ENCODE measurements at places on chromosomes 3 and 15.
A peak's percentile ranks its signal among the peaks of the same experiment; 100 is the strongest.

DNA sequence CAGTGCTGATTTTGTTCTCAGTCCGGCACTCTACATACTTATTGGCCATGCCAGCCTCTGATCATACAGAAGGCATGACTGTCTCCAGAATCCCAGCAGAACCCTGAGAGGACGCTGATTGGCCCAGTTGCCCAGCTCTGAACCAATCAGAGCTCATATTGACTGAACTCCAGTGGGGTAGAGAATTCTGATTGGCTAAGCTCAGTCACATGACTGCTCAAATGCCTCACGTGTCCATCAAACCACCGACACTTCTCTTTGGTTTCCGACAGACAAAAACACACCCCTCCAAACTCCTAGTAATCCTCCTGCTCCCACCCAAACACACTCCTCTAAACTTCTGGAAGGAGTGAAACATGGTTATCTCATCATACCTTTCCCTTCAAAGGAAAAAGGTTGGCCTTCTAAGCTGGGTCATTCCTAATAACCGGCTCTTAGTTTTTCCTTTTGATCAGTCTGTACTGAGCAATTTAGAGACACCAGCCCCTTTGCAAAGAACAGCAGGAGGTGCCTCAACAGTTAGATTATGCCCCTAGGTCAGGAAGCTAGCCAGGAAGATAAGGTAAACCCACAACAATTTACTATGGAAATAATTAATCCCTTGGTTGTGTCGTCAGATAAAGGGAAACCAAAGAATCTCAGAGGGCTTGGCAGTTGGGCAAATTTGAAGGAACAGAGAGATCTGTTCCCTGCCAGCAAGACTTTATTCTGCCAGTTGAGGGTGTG is 187.8 kb downstream of the TLE3 start:
- no peak for DNase-seq

- no peak for DNase-seq
Measured at GRCh38 chr3:39941931-39942330, 132.5 kb downstream of the MYRIP start.

GRCh38 chr15:95324656-95325055 is 1005.8 kb upstream of the NR2F2 start:
- DNase-seq, result no peak

GRCh38 chr15:40873694-40874561 is at the start of gene RHOV:
RHOV (minus strand) TSS chr15:40874234; CDS start chr15:40874139, 95 bp downstream.
- DNase-seq, result peak; percentile 44

GRCh38 chr3:173096140-173096539 is 44.9 kb downstream of the SPATA16 start:
- DNase-seq, result no peak

- DNase-seq, result no peak
Measured at GRCh38 chr15:68370768-68371151, 61.2 kb downstream of the ITGA11 start.

DNA sequence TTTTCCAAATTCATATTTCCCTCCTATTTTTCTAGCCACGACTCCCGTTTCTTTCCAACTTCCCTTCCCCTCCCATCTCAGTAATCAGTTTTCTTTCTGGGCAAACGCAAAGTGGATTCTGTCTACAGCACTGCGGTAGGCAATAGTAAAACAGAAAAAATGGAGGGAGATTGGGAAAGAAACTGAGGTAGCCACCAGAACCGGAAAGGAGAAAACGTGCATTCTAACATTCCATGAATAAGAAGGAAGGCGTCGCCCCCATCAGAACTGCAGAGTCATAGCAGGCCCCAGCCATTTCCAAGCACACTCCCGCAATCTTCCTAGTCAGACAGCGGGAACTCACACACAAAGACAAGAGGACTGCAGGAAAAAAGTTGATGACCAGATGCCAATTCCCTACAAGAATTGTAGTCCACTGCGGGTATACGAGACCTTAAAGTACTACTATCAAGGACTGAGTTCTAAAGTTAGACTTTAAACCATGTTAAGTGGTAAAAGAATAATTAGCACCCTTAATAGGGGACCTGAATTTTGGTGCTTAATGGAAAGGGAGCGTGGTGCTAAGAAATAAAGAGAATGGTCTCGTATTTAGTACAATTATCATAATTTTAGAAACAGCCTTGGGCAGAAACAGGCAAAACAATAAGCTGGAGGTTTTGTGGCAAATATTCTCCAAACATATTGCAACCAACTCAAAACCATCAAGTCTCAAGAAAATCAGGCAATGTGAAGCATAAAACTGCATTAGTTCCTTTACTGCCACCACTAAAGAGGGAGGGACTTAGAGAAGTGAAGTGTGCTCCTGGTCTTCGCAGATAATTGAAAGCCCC is 1.4 kb downstream of the PFN2 start:
- DNase-seq, result peak; percentile 91

Measured in iris pigment epithelial cell (primary cell).